ENCODE measurements at places on chromosomes 13 and 19.

DNA sequence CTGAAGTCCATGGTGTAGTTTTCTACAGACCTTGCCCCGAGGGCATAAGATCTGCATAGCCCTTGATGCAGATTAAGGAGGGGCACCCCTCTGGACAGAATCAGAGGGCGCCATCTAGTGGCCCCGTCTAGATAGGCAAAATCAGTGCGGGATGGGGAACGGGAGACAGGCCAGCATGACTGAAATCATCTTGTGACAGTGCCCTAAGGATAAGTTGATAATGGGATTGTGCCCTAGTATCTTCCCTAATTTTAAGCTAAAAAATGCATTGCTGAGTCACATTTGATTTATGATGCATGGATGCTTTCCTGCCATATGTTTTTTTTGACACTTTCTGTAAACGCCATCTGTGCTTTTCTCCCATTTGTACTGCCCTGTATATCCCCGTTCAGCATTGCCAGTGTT, 19.0 kb upstream of the GPI start:
- DNase-seq: peak; percentile 81

DNA sequence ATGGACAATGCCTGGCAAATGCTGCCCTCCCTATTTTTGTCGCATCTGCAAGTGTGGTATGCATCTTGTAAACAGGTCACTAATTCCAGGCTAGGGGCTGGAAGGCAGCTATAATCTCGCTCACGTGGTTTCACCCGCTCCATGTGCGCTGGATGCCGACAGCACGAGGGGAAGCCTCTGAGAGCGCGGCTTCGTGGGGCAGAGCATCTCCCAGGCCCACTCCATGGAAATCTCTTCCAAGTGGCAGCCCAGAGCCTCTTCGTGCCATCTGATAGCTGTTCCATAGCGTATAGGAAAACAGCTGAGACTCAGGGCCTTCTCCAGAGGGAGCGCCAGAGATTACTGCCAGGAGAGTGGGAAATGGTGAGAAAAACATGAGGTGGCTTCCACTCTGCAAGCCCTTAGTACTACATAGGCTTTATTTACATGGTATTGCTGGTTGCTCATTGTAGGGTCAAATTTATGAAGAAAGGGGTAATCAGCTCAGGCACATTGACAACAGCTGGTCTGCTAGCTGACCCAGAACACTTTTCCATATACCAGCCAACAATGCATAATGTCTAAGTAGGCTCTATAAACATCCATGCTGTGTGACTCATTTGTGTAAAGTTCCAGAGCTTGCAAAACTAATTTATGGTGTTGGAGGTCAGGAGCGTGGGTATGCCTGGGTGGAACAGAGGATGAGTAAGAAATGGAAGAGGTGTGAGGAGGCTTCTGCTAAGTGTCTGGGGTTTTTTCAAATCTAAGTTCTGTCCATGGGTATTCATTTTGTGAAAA, 165.2 kb downstream of the SHISA2 start:
- DNase-seq: peak; percentile 44

DNA sequence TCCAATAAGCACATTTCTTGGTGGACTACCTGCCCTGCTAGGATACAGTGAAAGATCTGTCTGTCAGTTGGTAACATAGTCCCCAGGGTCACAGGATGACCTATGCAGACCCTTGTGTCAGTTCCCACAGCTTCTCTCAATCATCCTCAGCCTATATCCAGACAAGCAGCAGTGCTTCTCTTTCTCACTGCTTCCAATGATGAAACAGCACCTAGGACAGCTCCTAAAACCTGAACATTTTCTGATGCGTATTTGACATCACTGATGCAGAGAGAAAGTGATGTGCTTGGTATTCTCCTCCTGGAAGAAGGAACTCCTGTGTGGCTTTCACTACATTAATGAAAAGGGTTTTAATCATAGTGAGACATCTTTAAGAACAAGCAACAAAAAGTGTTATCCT, 43.7 kb downstream of the ZNF557 start:
- no peak for DNase-seq

GRCh38 chr13:71663431-71663830, 203.6 kb downstream of the DACH1 start:
- DNase-seq: no peak

DNA sequence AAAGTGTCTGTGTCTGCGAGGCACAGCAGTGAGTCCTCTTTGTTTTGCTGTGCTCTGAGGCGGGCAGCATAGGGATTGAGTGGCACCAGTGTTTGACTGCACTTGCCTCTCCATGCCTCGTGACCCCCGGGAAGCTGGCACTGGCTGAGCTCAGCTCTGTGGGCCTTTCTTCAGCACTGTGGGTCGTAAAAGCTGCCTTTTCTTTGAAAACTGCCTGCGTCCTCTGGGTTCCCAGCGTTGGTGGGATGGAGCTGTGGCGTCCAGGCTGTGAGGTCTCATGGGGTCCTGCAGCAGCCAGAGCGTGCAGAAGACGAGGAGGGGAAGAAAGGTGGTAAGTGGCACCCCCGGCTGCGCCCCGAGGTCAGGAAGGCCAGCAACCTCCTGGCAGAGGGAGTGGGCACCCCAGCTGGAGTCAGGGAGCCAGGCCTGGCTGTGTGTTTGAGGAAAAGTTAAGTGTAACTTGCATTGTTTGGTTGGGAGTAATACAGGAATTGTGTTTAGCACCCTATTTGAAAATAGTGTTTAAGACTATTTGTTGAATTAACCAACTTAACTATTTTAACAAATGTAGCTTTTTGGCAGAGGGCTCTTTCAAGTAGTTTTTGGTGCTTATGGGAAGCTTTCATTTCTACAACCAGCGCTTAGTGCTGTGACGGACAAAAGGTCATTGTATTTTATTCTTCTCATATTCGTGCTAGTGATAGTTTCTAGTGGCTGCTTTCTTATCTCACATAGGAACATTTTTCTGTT, 79.3 kb upstream of the TEX29 start:
- DNase-seq: peak; percentile 48

GRCh38 chr19:7348587-7349230, at the start of gene ARHGEF18:
ARHGEF18 (plus strand) TSS chr19:7348937; CDS start chr19:7362891, 13,954 bp downstream.
- no peak for DNase-seq

DNA sequence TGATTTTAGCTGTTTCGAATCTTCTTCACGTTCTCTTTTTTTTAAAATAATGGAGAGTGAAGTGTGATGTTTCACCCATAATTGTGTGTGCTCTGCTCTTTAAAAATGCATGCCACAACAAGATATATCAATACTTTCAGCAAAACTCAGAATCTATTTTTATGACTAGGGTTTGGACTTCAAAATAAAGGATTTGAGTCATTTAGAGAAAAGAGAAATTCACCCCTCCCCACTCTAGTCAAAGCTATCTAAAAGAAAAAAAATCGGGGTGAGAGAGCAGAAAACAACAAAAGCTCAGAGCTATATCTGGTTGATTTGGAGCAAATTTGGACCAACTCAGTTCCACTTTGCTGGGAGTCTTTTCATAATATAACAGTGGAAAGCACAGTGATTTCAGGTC, 244.5 kb downstream of the DNAJC15 start:
- DNase-seq: no peak

- peak; percentile 79 for DNase-seq
Observed at GRCh38 chr19:57830071-57830602, at the start of gene ZNF587B. ZNF587B (plus strand) TSS chr19:57830299; CDS start chr19:57830529, 230 bp downstream.

GRCh38 chr19:38145623-38146022, 78.4 kb downstream of the DPF1 start:
- DNase-seq: no peak

- DNase-seq: no peak
Observed at GRCh38 chr13:68719815-68720214, 1387.8 kb upstream of the ATXN8OS start.

DNA sequence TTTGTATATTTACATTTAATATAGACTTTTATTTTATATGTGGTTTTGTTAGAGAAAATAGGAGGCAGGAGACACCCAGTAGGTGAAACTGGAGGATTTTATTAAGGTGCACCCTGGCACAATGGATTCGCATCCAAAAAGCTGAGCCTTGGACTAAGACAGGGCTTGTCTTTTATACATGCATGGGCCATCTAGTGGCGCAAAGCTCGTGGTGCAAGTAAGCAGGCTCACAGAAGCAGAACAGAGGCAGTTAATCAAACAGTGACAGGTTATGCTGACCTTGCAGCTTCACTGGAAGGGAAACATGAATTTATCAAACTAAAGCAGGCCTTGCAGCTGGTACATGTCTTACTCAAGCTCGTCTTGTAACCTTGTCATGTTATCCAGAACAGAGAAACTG, 58.8 kb upstream of the ZNF681 start:
- peak; percentile 10 for DNase-seq

GRCh38 chr19:8252922-8253589, 43.9 kb downstream of the CERS4 start:
- DNase-seq: peak; percentile 90

DNA sequence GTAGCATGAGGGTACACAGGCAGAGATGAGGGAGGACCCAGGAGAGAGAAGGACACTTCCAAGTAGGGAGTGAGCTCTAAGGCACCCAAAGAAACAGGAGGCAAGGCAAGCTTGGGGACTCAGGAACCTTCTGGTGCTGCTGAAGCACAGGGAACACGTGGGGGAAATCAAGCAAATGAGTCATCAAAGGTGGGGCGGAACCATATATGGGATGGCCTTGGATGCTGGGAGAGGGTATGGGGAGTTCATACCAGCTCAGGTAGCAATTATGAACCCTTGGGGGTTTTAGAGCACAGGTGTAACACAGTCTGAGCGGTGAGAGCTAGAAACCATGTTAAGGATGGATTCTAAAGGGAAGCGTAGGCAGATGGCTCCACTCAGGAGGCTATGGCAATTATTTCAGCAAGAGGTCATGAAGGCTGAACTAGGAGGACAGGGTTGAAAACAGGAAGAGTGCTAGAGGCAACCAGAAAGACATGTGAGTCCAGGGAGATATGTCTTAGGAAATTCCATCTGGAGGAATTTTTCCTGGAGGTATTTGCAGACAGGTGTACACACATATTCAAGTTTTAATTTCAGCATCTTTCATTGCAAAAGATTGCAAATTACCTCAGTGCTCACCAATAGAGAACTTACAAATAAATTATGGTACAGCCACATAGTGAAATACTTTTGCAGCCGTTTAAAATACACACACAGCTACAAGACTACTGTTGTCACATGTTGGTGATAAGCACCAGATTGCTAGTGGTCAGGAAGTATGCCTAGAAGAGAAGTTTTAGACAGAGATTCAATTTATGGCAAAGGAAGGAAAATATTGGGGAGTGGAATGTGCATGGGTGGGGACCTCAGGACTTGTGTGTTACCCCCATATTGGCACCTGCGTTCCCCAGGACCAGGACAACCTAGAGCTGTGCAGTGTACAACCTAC, 77.0 kb downstream of the STARD13 start:
- DNase-seq: no peak

DNA sequence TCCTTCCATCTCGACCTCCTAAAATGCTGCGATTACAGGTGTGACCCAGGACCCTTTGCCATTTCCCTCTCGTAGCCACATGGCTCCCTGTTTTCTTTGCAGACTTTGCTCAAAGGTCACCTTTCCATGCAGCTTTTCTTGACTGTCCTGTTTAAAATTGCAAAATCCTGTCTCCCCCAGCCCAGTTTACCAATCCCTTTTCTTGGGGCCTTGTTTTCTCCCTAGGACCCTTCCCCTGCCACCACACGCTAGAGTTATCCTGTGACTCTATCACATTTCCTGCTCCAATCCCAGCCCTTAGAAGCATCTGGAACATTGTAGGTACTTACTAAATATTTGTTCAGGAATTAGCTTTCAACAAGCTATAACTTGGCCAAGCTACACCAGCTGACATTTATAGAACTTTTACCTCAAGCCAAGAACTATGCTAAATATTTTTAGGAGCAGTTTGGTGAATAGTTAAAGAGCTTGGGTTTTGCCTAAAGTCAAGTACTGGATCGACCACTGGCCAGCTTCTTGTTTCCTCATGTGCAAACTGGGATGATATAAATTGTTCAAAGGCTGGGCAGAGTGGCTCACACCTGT, 9.1 kb upstream of the SERTAD3 start:
- DNase-seq: no peak

GRCh38 chr19:50835103-50835784, 1.9 kb upstream of the KLK15 start:
- peak; percentile 35 for DNase-seq

DNA sequence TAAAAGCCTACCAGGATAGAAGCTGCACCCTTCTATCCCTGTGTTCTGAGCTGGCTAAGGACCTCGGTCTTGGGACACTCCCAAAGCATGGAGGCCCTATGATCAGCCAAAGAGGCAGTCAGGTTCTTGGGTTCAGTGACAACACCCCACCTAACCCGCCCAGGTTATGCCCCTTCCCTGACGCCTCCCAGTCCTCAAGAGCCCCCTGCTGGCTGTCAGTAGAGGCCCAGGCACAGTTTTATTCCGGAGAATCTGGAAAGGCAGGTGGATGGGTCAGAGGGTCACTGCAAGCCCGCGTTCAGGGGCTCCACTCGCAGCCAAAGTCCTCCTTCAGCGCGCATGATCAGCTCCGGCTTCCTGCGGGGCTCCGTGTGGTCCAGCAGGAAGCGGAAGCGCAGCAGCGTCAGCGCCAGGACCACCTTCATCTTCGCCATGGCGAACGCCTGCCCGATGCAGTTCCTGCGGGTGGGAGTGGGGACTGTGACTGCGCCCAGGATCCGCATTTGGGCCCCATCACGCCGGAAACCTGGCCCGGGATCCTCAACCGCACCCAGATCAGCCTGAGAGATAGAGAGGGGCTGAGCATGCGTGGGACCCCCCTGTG, 22.3 kb downstream of the OR10H3 start:
- no peak for DNase-seq

DNA sequence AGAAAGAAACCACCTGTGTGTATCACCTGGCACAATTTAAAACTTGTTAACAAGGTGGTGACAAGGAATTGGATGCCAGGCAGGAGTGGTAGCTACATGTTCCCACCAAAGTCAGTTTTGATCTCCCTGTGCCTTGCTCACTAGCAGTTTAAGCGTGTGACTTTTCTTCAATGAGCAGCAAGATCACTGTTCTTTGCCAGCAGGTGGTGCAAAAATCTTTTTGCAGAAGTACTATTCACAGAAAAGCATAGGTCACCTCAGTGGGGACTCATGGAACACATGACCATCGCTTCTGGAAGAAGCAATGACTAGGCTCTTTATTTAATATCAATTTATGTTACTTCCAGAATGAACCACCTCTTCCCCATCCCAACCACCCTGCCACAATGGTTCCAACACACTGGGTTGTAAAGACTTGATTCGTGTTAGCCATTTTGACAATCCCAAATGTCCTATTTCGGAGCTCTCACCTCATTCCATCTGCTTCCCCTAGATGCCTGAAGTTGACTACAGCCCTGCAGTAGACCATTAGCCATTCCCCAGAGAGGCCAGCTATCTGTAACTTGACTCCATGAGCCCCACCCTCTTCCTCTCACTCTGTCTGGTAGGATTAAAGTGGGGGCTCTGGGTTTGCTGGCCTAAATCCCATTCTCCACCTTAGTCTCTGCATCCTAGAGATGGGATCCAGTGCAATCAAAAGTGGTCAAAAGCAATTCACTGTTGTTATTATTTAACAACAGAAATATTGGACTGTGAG, 59.1 kb upstream of the TNFRSF19 start:
- DNase-seq: peak; percentile 63

DNA sequence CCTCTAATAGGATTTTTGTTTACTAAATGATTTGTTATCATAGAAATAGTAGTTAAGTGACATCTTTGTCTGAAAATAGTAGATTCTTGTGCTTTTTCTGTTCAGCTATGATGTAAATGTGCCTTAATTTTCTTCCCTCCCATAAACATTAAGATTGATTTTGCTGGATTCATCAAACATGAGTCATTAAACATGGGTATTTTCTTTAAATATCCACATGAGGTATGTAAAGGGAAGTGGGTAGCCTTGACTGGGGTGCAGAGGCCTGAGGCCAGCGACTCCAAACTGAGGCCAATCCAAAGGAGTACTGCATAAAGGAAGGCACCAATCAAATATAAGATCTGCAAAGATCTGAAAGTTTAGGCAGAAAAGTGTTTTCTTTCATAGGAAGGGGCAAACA, 3.7 kb downstream of the ZNF136 start:
- DNase-seq: no peak

Data from astrocyte of the hippocampus (primary cell).